NCI-H774 (cell line): ENCODE measurements at places on chromosomes 4 and X.

DNA sequence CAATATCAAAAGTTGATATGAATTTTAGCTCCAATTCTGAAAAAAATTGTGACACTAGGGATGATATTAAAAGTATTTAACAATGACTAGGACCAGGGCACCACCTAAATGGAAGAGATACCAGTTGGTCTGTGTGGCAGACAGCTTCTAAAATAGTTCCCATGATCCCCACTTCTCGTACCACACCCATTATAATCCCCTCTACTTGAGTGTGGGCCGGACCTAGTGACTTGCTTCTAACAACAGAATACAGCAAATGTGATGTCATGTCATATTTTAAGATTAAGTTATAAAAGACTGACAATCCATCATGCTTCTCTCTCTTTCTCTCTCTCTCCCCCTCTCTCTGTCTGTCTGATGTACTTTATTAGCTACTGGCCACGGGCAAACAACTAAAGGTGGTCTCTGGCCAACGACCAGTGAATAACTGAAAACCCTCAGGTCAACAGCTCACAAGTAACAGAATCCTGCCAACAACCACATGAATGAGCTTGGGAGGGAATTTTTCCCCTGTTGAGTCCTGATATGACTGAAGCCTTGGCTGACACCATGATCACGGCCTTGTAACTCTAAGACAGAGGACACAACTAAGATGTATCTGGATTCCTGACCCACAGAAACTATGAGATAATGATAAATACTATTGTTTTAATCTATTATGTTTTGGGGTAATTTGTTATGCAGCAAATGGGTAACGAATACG is 34.4 kb downstream of the FAM13A start:
- DNase-seq: no peak

GRCh38 chrX:56385336-56385735 is 153.2 kb downstream of the KLF8 start:
- DNase-seq: no peak

DNA sequence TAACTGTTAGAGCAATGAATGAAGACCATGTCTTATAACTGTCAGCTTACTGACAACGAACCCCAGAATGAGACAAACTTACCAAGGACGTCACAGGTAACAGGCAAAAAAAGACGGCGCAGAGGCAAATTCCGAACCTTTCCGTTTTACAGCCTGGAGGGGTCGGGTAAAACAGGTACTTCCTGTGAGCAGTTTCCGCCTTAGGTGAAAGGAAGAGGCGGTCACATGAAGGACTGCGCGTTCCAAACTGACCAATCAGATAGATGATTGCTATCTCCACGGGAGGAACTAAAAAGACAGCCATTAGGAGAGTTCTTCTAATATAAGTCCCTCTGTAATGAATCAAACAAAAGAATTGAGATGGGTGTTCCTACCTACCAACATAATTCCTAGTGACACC is at the start of gene COX7B2:
Gene COX7B2 (minus strand): TSS at position 168 of the 400 bp plus-strand sequence. CDS start 174,053 bp downstream, outside the sequence.
- DNase-seq: no peak

DNA sequence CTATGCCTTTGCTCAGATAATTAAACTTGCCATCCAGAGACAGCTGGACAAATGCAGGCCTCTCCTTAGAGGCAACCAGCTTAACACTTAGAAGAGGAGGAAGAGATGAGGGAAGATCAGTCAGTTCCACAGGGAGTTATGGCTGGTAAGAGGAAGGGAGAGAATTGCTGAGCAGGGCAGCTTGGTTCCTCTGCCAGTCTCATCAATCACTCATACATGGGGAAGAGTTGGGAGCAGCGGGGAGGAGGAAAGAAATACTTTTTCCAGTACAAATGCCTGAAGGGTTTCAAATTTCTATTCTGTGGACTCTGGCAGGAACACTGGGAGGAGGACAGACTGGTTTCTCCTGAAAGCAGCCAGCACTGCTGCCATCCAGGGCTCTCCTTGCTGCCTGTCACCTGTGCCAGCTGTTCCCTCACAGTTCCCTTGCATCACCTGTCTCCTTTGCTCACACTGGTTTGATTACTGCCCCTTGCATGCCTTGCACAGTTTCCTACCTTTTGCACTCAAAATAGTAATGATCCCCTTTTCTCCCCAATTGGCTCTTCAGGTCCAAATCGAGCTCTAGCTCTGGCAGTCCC is 59.5 kb downstream of the PGRMC2 start:
- no peak for DNase-seq

- no peak for DNase-seq
Measured at GRCh38 chr4:142083264-142083663, 446.9 kb downstream of the IL15 start.

DNA sequence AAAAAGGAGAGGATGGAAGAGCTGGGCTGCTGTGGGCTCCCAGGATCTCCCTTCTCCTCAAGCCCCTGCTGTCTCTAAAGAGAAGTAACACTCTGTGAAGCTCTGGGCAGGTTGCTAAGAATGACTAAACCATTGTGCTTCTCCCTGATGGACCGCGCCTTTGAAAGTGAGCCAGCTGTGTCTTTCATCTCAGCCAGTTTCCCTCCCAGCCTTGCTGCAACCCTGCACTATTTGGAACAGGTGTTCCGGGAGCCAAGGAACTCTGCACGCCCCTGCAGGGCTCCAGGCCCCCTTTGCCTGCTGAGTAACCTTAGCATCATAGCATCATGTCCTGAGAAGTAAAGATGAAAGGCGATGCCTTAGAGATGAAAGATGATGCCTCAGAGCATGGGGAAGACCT is 39.7 kb downstream of the SMIM20 start:
- no peak for DNase-seq

DNA sequence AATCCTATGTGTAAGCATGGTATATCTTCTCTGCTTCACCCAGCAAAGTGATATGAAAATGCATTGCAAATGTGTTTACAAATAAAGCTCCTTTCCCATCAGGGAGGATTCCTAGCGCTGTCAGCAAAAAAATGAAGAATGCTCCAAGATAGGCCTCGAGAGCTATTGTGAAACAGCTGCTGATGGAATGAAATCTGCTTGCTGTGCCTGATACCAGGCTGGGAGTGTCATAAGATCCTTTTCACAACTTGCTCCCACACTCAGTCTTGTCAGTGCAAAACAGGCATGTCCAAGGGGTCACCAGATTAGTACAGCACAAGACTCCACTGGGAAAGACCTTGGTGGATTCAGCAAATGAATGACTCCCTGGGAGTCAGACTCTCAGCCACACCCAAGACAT is 34.1 kb downstream of the HNRNPH2 start:
- no peak for DNase-seq

- DNase-seq: no peak
Measured at GRCh38 chr4:48307528-48307927, 33.8 kb upstream of the SLAIN2 start.

- DNase-seq: no peak
Measured at GRCh38 chr4:137705171-137705783, 173.0 kb upstream of the PCDH18 start.

GRCh38 chr4:168978001-168978700 is 31.9 kb downstream of the CBR4 start:
- no peak for DNase-seq

GRCh38 chr4:158644760-158645159 is 26.9 kb downstream of the C4orf46 start:
- DNase-seq: no peak

DNA sequence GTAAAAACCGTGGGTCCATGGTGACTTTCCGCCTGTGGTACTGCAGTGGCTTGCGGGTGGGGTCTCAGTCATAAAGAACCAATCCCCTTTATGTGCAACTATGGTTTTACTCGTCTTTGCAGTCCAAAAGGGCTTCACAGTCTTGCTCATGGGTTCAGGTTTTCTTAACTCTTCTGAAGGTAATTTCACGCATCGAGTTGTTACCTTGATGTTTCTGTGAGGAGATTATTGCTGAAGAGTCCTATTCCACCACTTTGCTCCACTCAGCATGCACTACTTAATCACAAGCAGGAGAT is 41.5 kb downstream of the F8 start:
- no peak for DNase-seq

- no peak for DNase-seq
Measured at GRCh38 chrX:124209792-124210576, 122.5 kb upstream of the TEX13D start.

- DNase-seq: no peak
Measured at GRCh38 chr4:125091541-125091940, 223.2 kb upstream of the FAT4 start.

GRCh38 chrX:23953908-23954269 is 46.1 kb downstream of the CXorf58 start:
- DNase-seq: no peak

DNA sequence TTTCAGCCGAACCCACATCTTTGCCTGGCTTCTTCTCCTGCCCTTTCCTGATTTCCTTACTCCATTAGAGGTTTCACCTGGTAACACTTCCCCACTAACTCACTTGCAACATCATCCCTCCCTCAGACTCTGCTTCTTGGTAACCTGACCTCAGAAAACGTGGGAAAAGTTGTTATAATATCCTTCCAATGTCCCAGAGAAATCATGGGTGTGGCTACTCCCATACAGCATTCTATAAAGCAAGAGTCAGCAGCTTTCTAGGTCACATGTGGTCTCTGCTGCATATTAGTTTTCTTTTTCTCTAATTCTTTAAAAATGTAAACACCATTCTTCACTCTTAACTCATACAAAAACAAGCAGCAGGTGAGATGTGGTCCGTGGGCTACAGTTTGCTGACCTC is 283.1 kb upstream of the MAOA start:
- DNase-seq: no peak

DNA sequence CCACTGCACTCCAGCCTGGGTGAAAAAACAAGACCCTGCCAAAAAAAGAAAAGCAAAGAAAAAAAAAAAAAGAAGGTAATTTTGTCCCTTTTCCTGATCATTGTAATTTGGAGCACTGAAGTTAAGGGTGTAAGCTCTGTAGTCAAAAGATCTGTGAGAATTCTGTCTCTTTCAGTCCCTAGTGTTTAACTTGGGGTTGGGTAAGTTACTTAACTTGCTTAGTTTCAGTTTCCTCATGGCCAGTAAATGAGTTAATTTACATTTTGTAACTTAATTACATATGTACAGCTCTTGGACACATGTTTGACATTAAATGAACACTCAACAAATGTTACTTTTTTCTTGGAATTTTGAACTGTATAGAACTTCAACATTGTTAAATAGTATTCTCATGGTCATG is 10.9 kb upstream of the UBE2K start:
- DNase-seq: no peak

- peak; percentile 26 for DNase-seq
Measured at GRCh38 chr4:89001647-89002445, 55.1 kb downstream of the FAM13A start.

DNA sequence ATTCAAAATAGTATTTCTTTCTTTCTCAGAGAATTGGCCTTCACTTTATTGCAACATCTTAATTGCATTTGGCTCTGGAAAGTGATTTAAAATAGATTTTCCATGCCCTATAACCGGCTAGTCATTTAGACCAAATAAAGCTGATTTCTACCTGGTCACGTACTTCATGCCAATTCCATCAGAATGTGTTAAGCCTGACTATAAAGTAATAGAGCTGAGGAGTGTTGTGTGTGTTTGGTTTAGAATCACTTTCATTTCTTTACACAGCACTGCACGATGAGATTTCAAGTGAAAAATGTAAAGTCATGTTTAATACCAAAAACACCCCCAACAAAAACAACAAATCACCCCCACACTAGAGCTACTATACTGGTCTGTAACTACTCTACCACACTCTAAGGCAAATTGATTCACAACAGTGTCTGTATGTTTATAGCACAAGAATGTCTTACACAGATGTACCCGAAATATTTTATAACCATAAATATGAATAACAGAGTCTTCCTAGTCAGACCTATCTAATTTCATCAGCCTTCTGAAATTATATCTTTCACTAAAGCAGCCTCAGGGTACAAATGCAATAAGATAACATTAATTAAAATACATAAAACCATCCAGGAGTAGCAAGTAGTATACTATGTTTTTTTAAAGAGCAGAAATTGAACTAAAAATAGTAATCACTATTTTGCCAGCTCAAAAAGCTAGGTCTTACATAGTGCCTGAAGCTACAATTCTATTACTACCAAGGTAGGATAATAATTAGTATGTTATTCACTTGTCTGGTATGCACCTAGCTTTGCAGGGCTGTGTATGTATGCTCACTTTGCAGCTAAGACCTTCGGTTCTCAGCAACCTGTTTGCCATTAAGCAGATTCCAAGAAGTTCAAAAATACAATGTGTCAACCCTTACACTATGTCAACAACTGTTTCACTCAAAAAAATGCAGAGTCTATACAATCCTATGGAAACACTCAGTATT is 28.4 kb downstream of the APBB2 start:
- DNase-seq: no peak

DNA sequence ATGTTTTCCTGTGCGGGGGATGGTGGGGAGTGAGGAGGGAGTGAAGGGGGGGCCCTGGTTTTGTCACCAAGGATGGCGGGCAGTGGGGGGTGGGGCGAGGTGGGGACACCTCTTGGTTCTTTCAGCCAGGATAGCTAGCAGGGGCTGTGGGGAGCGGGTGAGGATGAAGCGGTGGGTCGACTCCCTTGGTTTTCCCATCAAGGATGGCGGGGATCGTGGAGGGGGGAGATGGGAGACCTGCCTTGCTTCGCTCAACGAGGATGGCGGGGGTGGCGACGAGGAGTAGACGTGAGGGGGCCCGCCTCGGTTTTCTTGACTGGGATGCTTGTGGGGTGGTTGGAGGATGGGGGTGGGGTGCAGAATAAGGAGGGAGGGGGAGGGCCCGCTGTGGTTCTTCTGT is 643 bp downstream of the FHL1 start:
- no peak for DNase-seq

DNA sequence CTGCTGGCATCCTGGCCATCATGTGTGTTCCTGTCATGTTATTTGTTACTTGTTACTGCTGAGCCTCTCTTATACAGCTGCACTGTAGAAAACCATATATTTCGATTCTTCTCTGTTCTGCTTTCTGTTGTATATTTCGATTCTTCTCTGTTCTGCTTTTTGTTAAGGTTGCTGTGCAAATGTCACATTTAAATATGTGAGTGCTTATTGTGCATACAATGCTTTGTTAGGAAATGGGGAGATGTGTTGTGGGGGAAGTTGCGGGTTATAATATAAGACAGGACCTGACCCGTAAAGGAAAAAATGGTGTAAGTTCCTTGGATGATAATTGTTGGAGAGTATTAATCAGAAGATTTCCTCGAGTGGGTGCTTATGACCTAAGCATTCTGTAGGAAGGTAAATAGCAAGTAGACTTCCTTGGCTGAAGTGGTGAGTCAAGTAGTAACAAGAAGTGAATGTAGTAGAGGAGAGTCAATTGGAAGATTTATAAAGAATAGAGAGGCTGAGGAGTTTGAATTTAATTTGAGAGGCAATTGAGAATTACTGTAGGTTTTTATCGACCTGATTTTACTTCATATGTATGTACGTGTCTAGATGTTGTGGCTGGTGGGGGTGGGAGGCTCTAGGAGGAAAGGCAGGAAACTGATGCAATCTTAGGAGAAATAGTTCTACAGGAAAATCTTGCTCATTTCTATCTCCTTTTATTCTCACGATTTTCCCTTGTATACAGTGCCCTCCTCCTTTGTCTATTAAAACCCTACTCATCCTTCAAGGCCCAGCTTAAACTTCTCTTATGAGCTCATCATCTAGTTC is 8.5 kb downstream of the OGT start:
- DNase-seq: no peak

- no peak for DNase-seq
Measured at GRCh38 chr4:2800691-2801596, 8.1 kb downstream of the SH3BP2 start.
